ENCODE measurements at places on chromosomes 6 and 20.

DNA sequence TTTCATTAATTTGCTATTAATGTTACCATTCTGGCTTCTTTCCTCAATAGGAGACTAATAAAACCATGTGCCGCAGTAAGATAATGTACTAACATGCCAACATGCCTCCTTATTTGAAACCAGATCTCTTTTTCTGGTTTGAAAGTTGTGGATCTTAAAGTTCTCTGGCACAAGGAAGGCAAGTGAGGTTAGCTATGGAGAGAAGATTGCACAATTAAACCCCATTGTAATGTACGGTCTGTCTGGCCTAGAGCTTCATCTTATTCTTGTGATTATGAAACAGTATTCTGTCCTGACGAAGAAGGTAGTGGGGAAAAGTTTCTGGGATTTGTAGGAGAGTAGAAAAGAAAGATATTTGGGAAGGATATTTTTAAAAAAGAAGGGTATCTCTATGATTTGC lies 68.4 kb downstream of the EYA4 start:
- DNase-seq: no peak

GRCh38 chr6:134979142-134979541 lies 29.2 kb upstream of the ALDH8A1 start:
- DNase-seq: no peak

DNA sequence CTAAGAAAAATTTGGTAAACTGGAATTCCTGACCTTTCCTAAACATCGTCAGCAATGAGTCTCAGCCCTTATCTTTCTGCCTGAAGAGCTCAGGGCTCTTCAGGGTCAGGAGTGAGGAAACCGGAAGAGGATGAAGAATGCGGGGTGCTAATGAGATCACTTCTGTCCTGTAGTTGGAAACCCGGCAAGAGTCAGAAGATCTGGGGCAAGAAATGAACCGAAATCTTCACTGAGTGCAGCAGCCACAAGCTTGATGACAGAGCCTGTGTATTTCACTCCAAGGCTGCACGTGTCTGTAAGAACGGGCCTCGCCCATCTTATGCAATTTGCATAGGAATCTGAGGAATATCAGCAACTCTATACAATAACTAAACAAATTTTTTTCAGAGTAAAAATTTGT lies 60.4 kb upstream of the QKI start:
- DNase-seq: no peak

DNA sequence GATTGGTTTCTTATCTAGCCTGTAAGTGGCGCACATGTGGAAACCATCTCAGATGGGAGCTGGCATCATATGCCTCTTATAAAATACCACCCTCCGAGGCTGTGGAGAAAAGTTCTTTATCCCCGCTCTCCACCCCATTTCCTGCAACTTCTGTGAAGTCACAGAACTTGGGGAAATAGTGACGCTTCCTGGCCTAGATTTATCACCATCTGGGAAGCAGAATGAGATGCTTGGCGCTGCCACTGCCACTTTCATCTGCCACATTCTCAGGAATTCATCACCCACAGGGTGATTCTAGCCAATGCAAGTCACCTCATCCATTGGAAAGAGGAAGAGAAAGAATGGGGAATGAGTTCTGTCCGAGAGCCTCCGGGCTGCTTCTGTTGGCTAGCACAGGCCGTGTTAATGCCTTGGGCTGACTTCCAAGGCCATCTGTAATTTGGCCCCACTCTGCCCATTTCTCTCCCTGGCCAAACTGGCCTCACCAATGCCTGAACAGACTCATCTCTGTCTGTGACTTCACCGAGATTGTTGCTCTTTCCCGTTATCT lies 148.8 kb upstream of the SOX4 start:
- DNase-seq: no peak
